Endodermal cell (in vitro differentiated cells): ENCODE measurements at places on chromosomes 5 and 9. TPM values are rescaled to one million over a fixed set of nuclear protein-coding genes. Genes with fewer than 3 reads are reported as not detected.

GRCh38 chr5:54518146-54518817 lies 723 bp downstream of the SNX18 start:
- DNase-seq, result peak; percentile 82

DNA sequence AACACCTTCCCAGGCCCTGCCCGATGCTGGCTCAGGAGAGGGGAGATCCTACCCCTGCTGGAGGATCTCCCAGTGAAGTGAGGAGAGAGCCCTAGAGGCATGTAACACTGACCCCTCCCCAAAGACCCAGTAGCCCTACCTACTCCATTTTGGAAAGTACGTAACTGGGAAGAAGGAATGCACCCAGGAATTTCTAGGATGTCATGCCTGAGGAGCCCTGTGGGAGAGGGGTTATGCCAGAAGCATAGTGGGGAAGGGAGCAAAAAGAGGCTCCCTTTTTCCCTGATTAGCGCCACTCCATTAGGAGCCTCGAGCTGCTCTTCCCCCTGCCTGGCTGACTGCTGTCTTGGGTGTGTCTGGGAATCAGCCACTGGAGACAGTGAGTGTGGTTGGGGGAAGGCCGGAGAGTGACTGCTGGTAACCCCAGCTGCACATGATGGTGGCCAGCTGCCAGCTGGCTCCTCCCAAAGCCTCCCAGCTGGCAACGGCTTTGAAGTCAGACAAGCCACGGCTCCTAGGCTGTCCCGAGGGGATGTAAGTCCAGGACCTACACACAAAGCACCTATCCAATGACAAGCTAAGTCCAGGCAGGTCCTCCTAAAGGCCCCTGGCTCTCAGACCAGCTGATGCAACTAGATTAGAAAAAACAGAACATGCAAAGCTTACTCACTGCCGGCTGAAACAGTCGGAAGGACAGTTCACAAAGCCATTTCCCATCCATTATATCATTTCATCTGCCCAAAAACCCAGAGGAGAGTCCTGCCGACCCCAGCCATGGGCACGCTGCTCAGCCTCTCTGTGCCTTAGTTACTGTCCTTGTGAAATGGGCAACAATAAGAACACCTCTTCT lies 136.5 kb upstream of the ABCA1 start:
- DNase-seq, result peak; percentile 65

PALM2AKAP2 gene
- 0.42 to 0.49 TPM in 2 of 3 replicates, not detected in the other for total RNA-seq

GRCh38 chr9:16726718-16727451 lies 143.6 kb downstream of the BNC2 start:
- DNase-seq, result peak; percentile 91

DNA sequence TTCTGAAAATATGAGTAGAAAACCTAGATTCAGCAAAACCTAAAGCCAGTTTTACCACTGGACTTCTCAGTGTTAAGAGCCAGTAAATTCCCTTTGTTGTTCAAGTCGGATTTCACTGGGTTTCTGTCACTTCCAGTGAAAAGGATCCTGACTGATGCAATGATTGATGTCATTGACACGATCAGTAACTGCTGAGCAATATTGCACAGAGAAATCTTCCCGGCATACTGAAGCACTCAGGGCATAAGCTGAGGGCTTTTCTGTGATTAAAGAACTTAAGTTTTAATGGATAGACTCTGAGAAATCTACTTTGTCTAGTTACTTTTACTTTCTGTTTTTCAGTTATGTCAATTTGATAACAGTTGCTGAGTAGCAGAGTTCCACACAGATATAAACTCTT lies 61.9 kb downstream of the DENND1A start:
- no peak for DNase-seq

SPTLC1 gene
- 64.3 to 70.5 TPM (median 68.3 TPM) in 3 replicates for total RNA-seq

CTXN3 gene
- not detected in 2 replicates for total RNA-seq

- no peak for DNase-seq
Measured at GRCh38 chr9:4663956-4664355, 1.9 kb downstream of the PLPP6 start.

DNA sequence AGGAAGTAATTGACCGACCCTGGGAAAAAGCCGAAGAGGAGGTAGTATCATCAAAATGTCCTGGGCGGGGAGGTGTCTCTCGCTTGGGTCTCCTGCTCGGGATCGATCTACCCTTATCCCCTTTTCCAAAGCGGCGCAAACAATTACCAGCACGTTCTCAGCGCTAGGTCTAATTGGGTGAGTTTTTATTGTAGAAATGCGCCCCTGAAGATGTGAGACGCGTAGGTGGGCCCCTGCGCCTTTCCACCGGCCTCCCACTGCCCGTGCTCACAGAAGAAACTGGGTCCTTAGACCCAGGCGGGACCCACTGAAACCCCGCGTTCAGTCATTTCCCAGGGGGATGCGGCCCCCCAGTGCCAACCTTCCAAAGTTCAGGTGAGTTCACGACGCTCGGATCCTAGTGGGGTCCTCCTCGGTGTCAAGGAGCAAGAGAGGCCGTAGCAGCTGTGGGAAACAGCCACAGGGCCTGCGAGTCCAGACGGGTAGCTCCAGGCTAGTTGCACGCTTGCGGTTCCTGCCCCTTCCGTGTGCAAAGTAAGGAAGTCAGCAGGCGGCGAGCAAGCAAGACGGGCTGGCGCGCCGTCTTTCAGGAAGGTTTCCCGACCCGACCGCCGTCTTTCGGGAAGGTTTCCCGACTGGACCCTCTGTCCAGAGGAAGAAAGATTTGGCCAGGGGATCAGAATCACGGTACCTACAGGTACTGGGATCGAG lies 1.5 kb downstream of the SMIM32 start:
- peak; percentile 80 for DNase-seq

MLANA gene
- total RNA-seq, result not detected in 2 replicates

TERT gene
- total RNA-seq, result 7.1 to 12.1 TPM (median 9.3 TPM) in 3 replicates

GRCh38 chr9:110156902-110157301 lies 51.1 kb downstream of the C9orf152 start:
- DNase-seq, result no peak

MEGF10 gene
- 9.5 to 12.7 TPM (median 10.1 TPM) in 3 replicates for total RNA-seq

DNA sequence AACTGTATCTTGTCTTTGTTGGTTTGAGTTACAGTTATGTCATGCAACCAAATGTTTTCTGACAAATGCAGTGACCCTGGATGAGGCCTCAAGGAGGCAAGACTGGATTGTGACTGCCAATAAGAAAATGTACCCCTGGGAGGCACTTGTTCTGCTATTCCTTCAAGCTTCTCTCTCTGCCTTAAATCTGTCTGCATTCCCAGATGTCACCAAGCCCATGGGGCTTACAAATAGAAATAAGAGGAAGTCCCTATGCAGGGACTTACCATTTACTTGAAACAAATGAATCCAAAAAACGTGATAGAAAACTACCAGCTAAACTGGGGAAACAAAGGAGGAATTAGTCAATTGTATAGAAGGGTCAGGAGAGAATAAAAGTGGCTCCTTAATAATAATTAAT lies 8.2 kb upstream of the PARP8 start:
- no peak for DNase-seq

- DNase-seq, result no peak
Measured at GRCh38 chr5:72508241-72509170, 1.3 kb upstream of the ZNF366 start.

GABBR2 gene
- total RNA-seq, result 1.2 to 6.7 TPM (median 1.6 TPM) in 3 replicates

DNA sequence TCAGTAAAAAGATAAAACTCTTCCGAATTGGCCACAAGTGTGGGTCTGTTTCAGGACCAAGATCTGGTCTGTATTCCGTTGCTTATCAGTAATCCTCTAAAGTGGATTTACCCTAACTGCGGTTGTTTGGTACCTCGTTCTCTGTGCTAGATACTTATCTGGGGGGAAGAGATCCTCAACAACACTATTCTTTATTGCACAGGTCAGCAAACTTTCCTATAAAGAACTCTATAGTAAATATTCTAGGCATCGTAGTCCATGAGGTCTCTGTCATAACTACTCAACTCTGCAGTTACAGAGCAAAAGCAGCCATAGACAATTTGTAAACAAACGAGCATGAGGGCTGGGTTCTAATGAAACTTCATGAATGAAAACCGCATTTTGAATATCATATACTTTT lies 335.8 kb upstream of the KIF2A start:
- no peak for DNase-seq

GRCh38 chr5:52269859-52270258 lies 517.9 kb upstream of the ITGA1 start:
- DNase-seq, result no peak

- DNase-seq, result no peak
Measured at GRCh38 chr9:82132024-82132423, 143.5 kb downstream of the SPATA31D1 start.

DNA sequence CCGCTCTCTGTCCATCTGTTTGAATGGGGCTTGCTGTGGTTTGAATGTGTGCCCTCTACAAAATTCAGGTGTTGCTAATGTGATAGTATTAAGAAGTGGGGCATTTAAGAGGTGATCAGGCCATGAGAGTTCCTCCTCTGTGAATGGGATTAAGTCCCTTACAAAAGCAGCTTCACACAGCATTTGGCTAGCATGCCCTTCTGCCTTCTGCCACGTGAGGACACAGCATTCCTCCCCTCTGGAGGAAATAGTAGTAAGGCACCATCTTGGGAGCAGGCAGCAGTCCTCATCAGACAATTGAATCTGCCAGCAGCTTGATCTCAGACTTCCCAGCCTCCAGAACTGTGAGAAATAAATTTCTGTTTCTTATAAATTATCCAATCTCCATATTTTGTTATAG lies 540.2 kb downstream of the CSNK1G3 start:
- no peak for DNase-seq

N4BP3 gene
- total RNA-seq, result 14.3 and 15.2 TPM in 2 replicates

- DNase-seq, result peak; percentile 91
Measured at GRCh38 chr5:140402258-140403074, 833 bp downstream of the ANKHD1 start.

MAP1B gene
- 93.3 and 98.1 TPM in 2 replicates for total RNA-seq

GRCh38 chr5:59506285-59506877 lies 387.1 kb downstream of the PDE4D start:
- DNase-seq, result no peak

GRCh38 chr9:34001951-34002350 lies 46.7 kb downstream of the UBAP2 start:
- no peak for DNase-seq

DNA sequence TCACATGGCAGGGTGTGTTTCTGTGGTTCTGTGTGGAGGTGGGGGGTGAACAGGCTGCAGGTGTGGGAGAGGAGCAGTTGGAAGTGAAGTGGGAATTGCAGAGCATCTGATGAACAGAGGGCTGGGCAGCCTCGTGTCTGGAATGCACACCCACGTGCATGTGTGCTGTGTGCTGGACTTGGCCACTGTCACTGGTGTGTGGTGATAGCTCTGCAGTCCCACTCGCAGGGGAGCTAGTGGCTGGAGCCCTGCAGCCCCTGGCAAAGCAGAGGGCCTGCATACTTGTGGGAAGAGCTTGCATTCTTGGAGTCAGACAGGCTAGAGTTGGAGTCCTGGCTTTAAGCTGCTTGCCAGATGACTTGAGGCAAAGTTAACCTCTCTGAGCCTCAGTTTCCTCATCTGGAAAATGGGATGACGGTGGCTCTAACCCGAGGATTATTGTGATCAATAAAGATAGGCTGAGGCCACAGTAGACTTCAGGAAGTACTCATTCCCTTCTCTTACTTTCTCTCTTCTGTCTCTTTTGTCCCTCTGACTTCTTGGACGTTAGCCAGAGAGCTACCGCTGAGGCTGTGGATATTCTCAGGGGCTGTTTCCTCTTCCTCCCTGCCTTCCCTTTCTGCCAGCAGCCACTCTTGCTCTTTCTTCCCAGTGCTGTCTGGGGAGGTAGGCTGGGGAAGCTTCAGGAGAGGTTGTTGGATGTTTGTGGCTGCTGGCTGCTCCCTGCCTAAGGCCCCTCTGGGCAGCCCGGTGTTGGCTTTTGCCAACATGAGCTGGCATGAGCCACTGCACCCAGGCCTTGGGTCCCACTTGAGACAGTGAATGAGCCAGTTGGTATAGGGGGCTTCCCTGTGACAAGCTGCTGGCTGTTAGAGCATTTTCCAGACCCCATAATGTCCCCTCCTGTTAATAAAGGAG lies 18.3 kb downstream of the PSAT1 start:
- DNase-seq, result peak; percentile 40

OR1Q1 gene
- not detected in 3 replicates for total RNA-seq

GRCh38 chr9:130276955-130277354 lies 11.4 kb downstream of the HMCN2 start:
- no peak for DNase-seq

PDGFRB gene
- total RNA-seq, result 2.8 to 4.6 TPM (median 4.1 TPM) in 3 replicates

GRCh38 chr5:126253406-126253805 lies 169.8 kb upstream of the GRAMD2B start:
- no peak for DNase-seq

- DNase-seq, result no peak
Measured at GRCh38 chr5:122704247-122705036, 70.4 kb upstream of the SNX2 start.

GRCh38 chr9:123457583-123457982 lies 101.6 kb downstream of the CRB2 start:
- no peak for DNase-seq

NXNL2 gene
- 0.23 TPM in 1 of 2 replicates, not detected in the other for total RNA-seq

PHYHD1 gene
- total RNA-seq, result 13.8 to 15.2 TPM (median 15.0 TPM) in 3 replicates

- DNase-seq, result no peak
Measured at GRCh38 chr5:79149433-79149832, 37.8 kb downstream of the BHMT start.

CNTNAP3 gene
- total RNA-seq, result 0.97 to 1.4 TPM (median 1.1 TPM) in 3 replicates

DNA sequence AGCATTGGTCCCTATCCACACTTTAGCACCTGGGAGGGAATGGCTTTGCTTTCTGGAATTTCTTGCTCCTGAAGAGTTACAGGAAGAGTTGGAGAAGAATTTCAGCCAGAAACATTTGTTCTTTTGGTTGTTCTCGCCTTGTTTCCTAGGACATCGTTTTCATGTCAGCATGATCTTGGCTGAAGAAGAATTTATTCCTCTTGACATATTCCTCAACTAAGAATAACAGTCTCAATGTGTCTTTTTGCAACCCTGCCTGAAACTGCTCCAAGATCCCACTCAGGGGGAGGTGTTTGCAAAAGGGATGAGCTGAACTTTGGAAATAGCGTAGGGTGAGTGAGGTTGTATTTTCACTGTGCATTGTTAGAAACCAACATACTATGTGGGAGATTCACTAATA lies 26.1 kb downstream of the MAMDC2 start:
- DNase-seq, result no peak

GRCh38 chr9:82412586-82413305 lies 424.2 kb downstream of the SPATA31D1 start:
- DNase-seq, result no peak

- DNase-seq, result no peak
Measured at GRCh38 chr5:72436796-72437471, 70.3 kb downstream of the ZNF366 start.

CCL21 gene
- total RNA-seq, result not detected in 3 replicates

DNA sequence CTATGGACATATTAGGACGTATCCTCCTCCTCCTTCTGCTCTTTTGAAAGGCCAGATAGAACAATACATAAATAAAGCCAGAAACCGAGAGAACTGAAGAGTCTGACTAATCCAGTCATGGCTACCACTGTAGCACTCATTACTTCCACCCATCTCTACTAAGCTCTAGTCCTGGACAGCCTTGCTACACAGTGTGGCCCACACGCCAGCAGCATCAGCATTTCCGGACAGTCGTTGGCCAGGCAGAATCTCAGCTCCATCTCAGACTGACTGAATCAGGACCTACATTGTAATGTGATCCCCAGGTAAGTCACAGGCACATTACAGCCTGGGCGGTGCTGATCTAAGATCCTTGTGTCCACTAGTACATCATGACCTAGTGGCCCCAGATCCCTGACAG lies 182.9 kb downstream of the DRD1 start:
- no peak for DNase-seq

FAXDC2 gene
- total RNA-seq, result 2.3 to 10.5 TPM (median 3.2 TPM) in 3 replicates

- peak; percentile 70 for DNase-seq
Measured at GRCh38 chr9:38172586-38172985, 103.6 kb upstream of the SHB start.

CMYA5 gene
- 0.50 to 2.6 TPM (median 0.69 TPM) in 3 replicates for total RNA-seq

GRCh38 chr9:33129886-33130881 lies 37.0 kb downstream of the B4GALT1 start:
- no peak for DNase-seq

- DNase-seq, result peak; percentile 96
Measured at GRCh38 chr5:141637767-141638419, 1.1 kb downstream of the RELL2 start.

- DNase-seq, result no peak
Measured at GRCh38 chr9:130128733-130129431, 43.3 kb upstream of the NCS1 start.
